ENCODE measurements at places on chromosomes 3 and 15.

DNA sequence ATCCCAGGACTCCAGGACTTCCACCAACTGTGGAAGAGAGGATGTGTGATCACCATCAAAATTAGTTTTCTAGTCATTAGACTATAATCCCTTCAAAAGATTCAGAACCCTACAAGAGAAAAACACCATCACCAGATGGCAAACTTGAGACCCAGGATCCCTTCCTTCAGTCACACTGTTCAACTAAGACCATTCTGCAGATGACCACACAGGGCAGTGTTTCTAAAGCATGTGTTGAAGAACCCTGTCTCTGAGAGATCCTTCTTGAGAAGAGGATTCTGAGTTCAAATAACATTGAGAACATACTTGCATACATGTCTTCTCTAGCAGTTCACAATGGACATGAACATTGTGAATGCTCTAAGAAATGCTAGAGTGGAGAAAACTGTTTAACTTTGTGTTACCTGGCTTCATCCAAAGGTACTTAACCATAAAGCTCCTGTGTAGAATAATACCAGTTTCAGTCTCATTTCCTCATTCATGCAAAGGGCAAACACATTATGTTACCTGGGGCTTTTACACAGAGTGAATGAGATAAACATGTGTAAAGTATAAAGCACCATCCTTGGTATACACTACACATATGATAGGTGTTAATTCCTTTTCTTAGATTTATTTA is 2.4 kb upstream of the ADGRG7 start:
- no peak for DNase-seq

DNA sequence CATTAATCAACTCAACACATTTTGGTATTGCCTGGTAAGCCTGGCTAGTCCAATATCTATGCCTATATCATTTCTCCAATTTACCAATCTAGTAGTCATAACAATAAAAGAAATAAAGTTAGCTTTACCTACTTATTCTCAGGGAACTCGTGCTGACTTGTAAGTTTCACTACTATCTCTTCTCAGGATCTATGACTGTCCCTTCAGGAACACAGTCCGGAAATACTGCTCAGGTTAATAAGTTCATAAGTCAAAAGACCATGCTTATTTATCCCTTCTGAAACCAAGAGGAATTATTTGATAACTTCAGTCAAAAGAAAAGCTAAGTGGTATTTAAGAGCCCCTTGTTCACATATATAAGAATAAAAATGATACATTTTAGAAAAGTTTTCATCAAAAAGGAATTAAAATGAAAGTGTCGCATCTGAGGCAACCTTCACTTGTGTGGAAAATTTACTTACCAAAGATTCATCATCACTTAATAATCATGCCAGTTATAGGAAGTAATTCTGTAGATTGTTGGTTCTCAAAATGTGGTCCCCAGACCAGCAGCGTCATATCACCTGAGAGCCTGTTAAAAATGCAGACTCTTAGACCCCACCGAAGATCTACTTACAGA is 15.5 kb upstream of the THRB start:
- no peak for DNase-seq

GRCh38 chr3:106247902-106248684 is 379.3 kb upstream of the CBLB start:
- DNase-seq = no peak

GRCh38 chr15:45867281-45867680 is 232.5 kb downstream of the SQOR start:
- DNase-seq = no peak

DNA sequence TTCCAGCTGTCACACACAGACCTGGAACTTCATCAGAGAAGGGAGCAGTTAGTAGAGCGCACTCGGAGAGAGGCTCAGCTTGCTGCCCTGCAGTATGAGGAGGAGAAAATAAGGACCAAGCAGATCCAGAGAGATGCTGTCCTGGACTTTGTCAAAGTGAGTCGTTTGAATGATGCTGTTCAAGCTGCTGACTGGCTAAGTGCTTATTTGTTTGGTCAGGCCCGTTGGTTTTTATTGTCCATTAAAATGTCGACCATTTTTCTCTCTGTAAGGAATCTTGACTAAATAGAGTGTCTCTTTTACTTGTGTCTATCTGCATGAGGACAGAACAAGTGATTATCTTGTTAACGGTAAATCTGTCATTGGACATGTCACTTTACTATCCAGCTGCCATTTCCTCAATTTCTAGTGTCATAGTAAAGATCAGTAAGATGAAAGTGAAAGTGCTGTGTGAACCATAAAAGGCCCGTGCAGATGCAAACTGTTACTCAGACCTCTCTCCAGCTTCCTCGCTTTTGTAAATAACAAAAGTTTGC is 56.9 kb downstream of the LRCH3 start:
- DNase-seq = no peak

DNA sequence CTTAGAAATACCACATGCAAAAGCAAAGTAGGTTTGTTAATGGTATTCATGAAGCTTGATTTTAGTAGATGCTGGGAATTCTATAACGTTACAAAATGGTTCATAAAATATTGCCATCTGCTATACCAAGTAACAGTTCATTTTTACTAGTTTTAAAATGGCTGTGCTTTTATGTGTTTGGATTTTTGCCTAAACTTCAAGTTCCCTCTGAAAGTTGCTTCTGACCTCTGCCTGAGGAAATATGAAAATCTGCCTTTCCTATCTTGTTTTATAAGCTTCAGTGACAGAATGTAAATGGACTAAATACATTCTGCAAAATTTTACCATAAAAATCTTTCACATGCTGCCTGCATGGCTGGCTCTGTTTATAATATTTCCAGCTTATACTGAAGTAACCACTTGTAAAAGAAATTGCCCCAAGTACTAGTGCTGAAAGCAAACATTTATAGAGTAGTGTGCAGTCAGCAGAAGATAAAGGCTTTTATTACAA is 560.7 kb upstream of the ROBO2 start:
- DNase-seq = no peak

Measured in activated T-helper 1 cell treated with Interleukin-2 at 50 U/mL for 16 hours (primary cell).